Ammon's horn (tissue), 1 donor: ENCODE measurements at places on chromosomes 4 and X.

GRCh38 chr4:151436093-151436518, 27.1 kb downstream of the FHIP1A start:
- DNase-seq, result no peak

DNA sequence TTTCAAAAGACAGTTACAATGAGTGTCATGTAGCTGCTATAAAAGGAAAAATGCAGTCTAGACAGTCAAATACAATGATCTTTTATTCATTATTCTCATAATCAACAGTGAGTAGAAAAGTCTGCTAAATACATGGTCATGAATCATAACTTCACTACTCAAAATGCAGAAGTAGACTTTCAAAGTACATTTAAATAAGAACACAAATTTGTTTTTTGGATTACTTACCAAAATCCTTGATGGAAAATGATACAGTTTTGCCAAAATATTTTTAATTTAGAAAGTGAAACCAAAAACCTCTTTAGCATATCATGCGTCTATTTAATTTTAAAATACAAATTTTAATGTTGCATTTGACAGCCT, 4.9 kb downstream of the ACSL4 start:
- DNase-seq, result no peak

- no peak for DNase-seq
Observed at GRCh38 chrX:29627833-29628232, 587.5 kb upstream of the MAGEB2 start.

- DNase-seq, result peak; percentile 53
Observed at GRCh38 chr4:37890801-37891259, at the start of gene TBC1D1. TBC1D1 (plus strand) TSS chr4:37891084; CDS start chr4:37902096, 11,012 bp downstream.

- no peak for DNase-seq
Observed at GRCh38 chrX:67545036-67545821, 1.4 kb downstream of the AR start.

DNA sequence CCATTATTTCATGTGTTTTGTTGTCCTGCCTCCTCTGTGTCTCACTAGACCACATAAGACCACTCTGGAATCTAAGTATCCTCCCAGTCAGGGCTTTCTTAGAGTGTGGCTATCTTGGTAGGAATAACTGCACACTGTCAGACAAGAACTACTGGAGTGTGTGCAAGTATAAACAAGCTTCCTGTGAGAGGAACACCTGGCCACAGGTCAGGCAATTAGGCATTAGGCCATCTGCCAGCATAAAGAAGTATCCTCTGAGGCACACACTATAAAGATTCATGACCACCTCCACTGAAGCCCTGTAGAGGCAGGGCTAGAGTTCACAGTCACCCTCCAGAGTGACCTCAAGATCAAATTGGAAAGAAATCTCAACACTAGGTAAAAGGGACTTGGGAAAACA, 507.0 kb upstream of the PABPC4L start:
- no peak for DNase-seq

GRCh38 chr4:111512081-111512783, 633.0 kb upstream of the FAM241A start:
- DNase-seq, result no peak

DNA sequence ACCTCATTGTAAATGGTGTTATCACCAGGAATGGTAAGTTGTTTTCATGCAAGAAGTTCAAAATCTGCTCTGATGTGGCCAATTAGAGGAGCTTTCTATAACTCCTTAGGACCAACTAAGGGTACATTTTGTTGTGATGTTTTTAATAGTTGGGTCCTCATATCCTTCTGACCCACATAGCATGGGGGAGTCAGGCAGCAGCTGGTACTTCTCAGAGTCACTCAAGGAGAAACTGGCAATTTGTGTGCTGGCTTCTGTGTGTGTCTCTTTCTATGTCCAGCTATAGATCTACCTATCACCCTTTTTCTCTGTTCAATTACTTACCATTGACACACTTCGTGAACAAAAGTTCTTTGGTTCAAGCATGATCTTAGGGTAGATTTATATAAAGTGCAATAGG, 194.3 kb upstream of the TENM3 start:
- DNase-seq, result no peak

- no peak for DNase-seq
Observed at GRCh38 chr4:26596843-26597242, 13.0 kb downstream of the TBC1D19 start.

- DNase-seq, result peak; percentile 57
Observed at GRCh38 chr4:139509727-139510410, 46.1 kb downstream of the SETD7 start.

DNA sequence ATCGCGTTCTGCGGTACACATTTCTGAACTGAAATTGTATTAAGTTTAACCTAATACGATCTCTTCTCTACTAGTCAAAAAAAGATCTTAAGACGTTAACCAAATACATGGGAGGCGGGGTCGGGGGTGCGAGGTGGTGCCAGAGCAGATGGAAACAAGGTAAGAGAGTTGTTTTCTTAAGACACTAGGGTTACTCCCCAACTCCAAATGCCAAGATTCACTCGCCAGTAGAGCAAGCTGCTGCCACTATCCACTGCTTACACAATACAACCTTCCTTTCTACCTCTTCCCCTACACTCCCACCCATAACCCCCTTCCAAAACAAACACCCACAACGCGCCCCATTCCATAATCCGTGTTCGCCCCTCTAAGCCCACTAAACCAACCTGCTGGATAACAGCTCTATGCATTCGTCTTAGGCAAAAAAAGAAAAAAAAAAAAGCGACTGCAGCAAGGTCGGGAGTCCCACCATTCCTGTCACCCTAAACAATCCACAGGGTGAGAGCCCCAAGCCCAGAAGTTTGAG, 1.3 kb downstream of the LCORL start:
- DNase-seq, result peak; percentile 12

DNA sequence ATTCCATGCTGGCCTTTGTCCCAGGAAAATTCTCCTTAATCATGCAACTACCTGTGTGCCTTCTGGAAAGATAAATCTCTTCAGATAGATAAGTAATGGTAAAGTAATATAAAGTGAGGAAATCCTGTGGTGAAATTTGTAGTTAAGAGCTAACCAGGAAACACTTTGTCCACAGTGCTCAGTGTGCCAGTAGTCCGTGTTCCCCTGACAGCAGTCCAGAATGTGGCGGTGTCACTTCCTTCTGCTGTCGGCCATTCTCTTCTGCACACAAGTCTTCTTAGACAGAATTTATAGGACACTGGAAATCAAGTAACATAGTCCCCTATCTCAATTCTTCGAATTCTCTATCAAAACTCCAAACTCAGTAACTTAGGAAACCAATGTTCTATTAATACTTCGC, 5.7 kb upstream of the CXXC4 start:
- DNase-seq, result peak; percentile 37

GRCh38 chr4:141047228-141047884, 85.9 kb downstream of the RNF150 start:
- DNase-seq, result no peak
